ENCODE measurements at places on chromosomes 1 and 21.

- no peak for DNase-seq
Measured at GRCh38 chr1:7068552-7068951, 283.3 kb downstream of the CAMTA1 start.

- no peak for DNase-seq
Measured at GRCh38 chr1:65355031-65355712, 45.8 kb downstream of the DNAJC6 start.

DNA sequence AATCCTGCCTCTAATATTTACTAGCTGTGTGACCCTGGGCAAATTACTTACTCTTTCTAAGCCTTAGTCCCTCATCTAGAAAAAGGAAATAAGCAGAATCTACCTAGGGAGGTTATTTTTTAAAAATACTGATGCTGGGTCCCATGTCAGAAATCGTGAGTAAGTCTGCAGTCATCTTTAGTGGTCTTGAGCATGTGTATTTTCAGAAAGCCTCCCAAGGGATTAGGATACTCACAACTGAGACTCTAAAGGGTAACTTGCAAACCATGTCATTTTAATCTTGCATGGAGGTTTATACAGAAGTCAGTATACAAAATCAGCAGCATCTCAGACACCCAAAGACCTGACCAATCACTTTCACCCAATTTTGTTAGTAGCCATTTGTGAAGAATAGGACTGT, 43.2 kb downstream of the DSTYK start:
- DNase-seq, result no peak

DNA sequence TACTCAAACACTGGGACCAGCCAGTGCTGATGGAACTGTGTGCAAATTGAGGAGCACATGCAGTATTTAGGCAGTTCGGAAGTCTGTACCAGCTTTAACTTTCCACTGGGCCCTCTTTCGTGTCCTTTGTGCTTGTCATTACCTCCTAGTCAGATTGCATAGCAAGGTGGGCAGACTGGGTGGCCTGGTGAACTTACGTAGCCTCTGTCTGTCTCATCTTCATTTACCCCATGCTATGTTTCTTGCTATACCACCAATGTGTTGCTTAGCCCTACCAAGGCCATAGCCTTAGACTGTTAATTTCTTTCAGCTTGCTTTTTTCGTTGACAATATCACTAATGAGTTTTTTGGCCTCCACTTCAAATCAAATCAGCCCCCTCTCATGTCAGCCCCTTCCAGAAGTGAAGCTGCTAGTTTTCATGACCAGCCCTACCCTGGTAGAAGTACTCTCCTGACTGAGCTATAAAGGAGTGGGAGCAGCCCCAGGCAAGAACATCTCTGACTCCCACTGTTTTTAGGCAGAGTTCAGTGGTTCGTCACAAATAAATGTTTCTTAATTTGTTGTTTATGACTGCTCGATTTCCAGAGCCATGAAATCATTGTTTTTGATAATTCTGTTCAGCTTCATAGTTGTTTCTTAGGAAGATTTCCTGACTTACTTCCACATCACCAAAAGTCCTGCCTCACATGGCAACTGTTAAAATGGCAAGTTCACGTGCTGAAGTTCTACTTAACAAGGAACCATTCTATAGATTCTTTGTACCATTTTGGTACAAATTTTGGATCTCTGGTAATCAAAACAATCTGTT, 19.3 kb downstream of the PRKACB start:
- DNase-seq, result no peak

GRCh38 chr1:162397039-162397448, 14.9 kb downstream of the SH2D1B start:
- no peak for DNase-seq

- DNase-seq, result no peak
Measured at GRCh38 chr1:215682232-215682631, 115.1 kb downstream of the KCTD3 start.

- no peak for DNase-seq
Measured at GRCh38 chr1:154265586-154265985, 6.8 kb upstream of the HAX1 start.

- DNase-seq, result no peak
Measured at GRCh38 chr1:53349369-53349835, 21.5 kb upstream of the LRP8 start.

Data from fibroblast of skin of left quadriceps (primary cell).